ENCODE measurements at places on chromosomes 7 and 10.

DNA sequence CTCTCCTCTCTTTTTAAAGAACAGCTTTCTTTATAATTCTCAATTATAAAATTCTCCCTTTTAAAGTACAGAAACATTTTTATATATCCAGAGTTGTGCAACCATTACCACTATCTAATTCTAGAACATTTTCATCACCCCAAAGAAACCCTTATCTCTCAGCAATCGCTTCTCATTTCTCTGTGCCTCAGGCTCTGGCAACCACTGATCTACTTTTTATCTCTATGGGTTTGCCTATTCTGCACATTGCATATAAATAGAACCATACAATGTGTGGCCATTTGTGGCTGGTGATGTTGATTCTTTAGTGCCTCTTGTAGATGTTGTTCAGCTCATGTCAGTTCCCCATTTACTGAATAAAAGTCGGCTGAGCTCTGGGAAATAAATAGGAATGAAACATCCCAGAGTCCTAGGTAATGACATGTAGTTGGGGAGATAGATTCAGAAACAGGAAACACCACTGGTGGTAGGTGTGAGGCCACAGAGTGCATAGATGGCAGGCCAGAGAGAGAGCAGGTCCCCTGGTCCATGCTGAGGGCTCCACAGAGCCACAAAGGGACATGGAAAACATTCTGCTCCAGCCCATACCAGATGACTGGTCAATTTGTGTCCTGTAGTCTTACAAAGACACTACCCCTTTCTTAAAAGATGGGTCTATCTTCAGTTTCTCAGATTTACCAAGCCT lies 126.5 kb downstream of the PLPP4 start:
- no peak for DNase-seq

DNA sequence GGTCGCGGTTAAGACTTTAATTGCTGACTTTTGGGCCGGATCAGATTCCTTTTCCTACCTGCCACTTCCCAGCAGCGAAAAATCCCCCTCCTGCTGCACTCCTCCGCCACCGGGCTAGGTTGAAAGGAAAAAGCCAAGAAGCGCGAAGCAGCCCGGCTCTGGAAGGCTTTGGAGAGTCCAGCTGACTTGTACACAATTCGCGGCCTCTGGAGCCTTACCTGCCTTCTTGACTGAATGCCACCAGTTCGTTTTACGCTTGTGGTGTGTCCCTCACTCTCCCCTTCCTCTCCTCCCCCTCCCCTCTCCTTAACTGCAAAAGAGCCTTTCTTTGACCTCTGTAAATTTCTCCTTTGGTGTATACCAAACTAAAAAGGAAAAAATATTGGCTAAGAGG lies 2.7 kb upstream of the FEZF1 start:
- no peak for DNase-seq

DNA sequence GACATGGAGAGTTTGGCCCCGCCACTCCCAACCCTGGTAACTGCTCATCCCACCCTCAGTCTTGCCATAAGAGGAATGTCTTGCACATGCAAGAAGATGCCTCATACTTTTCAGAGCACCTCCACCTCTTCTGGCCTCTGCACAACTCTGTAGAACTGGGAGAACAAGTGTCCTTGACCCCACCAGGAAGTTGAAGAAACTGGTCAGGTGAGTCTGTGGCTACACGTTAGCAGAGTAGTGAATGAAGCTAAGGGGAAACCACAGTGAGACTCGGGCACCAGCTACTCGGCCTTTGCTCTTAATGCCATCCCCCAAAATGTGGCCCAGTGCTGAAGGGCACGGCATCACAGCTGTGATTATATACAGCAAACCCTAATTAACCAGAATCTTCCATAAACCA lies 110.1 kb downstream of the ARID5B start:
- no peak for DNase-seq

DNA sequence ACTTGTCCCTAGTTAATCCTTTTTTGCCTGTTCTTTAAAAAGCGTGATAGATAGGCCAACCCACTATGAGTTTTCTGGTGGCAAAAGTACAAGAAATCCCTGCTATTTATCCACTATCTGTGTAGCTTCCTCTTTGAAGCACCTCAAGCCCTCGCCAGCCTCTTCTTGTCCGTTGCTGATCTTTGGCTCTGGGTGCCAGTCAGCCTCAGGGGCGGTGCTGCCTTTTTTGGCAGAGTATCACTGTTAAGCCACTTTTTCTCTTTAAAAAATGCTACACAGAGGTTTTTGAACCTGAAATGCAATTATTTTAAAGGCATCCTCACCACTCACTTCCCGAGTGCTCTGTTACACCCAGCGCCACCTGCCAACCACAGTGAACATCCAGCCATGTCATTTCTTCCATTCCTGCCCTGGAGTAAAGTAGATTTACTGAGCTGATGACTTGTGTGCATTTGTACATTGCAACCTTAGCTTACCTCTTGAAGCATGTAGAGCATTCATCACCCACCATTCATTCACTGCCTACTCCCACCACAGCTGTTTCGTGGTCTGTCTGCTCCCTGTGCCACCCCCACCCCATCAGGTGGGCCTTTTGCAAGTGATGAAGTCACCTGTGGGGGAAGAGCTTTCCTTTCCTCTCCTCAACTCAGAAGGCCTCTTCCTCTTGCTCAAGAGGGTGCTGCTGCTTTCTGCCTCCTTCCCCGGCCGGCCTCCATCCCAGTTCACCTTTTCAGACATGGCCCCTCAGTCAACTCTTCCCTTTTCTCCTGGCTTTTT lies 414.2 kb upstream of the GALNT17 start:
- no peak for DNase-seq

- DNase-seq, result peak; percentile 71
Observed at GRCh38 chr10:93465806-93466675, 16.1 kb downstream of the MYOF start.

GRCh38 chr10:52574697-52575096 lies 197.9 kb downstream of the MBL2 start:
- DNase-seq, result no peak

DNA sequence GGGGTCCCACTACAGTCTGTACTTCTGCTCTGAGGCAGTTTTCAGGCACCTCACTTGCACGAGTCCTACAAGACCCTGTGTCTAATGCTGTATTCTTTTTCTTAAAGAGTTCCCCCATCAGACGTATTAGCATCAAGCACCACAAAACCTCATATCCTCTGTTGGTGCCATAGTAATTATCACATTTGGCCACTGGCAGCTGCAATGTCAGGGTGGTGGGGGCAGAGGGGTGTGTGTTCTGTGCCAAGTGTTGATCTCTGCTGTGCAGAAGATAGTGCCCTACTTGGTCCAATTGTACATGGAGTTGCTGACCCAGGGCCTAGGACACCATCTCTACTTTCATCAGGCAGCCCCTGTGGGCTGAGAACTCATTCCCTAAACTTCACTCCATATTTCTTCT lies 20.0 kb upstream of the JAZF1 start:
- DNase-seq, result no peak

GRCh38 chr7:115097175-115097671 lies 175.3 kb downstream of the MDFIC start:
- no peak for DNase-seq

DNA sequence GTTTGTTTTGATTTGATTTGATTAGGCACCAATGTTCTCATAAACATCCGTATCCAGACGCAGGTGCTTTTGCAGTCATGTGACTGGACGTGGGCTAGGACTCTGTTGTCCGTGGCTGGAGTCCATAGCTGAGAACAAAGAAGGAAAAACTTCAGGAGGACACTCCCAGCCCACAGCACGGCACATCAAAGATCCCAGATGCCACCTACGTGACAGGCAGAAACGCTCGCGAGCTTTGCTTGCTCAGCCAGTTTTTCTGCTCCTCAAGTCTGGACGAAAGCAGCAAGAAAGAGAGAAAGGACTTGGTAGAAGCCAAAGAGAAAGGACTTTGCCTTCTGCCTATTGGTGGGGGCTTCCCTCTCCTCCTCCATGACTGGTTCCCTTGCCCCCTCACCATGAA lies 6.9 kb upstream of the ZKSCAN1 start:
- no peak for DNase-seq

DNA sequence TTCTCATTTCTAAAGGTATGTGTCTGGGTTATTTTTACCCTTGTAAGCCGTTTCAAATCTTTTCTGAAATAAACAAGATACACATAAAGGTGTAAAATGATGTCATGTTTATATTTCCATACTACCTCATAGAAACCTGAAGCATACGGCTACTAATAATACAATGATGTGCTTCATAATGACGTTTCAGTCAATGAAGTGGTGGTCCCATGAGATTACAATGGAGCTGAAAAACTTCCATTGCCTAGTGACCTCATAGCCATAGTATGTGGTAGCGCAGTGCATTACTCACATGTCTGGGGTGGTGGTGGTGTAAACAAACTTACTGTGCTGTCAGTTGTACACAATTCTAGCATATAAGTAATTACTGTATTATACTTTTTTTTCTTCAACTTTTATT lies 24.9 kb downstream of the EPDR1 start:
- DNase-seq, result no peak

DNA sequence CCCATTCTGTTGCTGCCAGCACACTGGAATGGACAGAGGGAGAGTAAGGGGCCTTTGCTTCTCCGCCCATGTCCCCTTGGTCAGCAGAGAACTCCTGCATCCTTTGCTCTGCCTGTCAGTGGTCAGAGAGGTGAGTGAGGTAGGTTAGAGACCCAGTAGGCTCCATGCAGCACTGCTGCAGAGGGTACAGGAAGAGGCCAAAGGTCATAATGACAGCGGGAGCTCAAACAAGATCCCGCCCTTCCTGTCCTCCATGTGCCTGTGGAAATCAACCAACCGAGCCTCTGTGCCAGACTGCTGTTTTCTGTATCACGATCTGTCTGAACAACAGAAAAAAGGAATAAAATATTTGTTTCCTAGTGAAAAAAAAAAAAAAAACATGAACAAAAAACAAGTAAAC lies 81.4 kb downstream of the ZNF33B start:
- DNase-seq, result no peak

GRCh38 chr7:78189762-78190161 lies 391.2 kb downstream of the PHTF2 start:
- DNase-seq, result no peak

GRCh38 chr10:22774102-22774501 lies 59.7 kb upstream of the PIP4K2A start:
- no peak for DNase-seq

- no peak for DNase-seq
Observed at GRCh38 chr10:50362547-50363125, 111.3 kb upstream of the ASAH2 start.

DNA sequence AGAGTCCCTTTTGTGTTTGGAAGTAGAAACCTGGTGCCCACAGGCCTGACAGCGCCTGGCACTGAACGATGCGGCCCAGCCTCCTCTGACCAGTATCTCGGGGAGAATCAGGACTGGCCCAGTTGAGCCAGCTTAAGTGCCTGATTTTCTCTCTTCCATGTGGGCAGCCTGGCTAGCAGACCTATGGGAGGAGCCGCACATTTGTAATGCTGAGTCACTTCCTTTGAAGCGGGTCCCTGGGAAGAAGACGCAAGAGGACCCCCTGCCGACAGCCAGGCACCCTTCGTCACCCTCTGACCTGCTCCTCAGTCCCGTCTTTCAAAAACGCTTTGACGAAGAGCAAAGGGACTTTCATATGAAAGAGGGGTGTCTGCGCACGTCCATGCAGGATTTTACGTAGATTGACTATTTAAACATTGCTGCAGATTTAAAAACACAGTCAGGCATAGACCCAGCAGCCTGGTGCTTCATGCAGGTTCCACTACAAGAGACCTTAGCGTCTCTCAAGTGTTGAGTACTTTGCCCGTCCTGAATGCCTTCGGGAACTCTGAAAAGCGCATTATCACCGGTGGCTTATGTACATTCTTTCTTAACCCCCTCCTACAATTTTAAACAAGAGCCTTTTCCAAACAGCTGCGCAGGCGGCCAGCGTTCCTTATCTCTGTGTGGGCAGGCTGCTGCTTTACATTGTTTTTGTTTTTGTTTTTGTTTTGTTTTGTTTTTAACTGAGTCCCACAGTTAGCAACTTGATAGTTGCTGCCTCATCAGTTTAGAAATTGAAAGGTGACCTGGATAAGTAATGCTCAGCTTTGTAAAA lies 36.5 kb upstream of the AP5Z1 start:
- peak; percentile 70 for DNase-seq

DNA sequence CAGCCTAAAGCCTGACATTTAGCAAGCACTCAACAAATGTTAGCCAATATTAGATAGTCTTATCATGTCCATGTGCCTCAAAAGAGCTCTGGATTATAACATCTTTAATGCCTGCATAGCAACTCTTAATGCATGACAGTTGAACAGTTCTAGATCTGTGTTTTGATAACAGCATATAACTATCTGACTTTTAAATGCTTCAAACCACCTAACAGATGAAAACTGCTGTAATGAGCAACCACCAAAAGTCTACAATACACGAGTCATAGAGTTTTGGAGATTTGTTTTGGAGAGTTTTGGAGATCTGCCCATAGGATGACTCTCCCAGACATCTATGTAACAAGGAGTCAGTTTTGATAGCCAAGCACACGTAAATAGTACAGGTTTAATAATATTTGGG lies 227.3 kb downstream of the TWIST1 start:
- no peak for DNase-seq

GRCh38 chr10:75499556-75500160 lies 68.2 kb downstream of the LRMDA start:
- no peak for DNase-seq

DNA sequence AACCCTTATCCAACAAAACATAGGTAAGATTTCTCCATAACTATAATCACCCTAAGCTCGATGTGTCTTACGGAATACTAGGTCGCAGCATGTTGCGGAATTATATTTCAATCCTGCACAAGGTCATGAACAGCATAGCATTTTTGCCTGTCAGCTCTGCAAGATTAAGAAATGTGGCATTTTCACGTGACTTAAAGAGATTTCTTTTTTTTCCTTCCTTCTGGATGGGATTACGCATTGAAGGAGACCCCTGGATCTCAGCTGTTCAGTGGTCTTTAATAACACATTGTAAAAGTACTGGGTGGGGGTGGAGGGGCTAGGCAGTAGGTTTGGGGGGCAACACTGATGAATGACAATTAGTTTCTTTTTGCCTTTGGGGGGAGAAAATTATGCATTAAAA lies 106.7 kb downstream of the CUBN start:
- DNase-seq, result peak; percentile 53

DNA sequence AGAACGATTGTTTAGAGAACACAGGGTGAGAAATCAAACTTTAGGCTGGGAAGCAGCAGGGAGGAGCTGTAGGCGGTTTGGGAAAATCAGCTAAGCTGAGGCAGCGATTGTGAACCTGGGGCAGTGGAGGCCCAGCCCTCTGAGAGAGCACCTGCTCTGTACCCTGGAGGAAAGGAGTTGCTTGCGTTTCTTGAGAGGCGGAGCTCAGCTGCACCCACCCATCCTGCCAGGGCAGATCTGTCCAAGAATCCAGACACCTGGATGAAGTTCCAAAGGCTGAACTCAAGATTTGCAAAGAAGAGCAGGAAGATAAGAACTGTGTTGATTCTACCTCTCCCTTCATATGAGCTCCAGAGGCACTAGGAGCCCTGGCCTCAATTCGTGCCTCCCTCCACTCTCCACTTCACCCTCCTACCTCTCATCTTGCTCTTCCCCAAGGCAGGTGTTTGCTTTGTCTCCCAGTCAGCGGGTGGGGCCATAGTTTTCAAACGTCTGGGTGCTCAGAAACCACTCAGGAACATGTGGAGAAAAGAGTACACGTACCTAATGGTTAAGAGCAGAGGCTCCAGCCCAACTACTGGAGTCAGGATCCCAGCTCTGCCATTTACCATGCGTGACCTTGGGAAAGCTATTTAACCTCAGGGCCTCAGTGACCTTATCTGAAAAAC lies 21.5 kb upstream of the TMEM213 start:
- DNase-seq, result no peak

- peak; percentile 76 for DNase-seq
Observed at GRCh38 chr10:88932539-88933256, 19.9 kb downstream of the ACTA2 start.

GRCh38 chr7:149761307-149761706 lies 12.1 kb downstream of the ZNF467 start:
- no peak for DNase-seq

- DNase-seq, result peak; percentile 91
Observed at GRCh38 chr10:97543025-97543546, 29.5 kb upstream of the ANKRD2 start.

Measured in inflammatory macrophage treated with lipopolysaccharide for 1 hour (primary cell).